ENCODE measurements at places on chromosomes 2 and 18. TPM values are rescaled to one million over a fixed set of nuclear protein-coding genes. Genes with fewer than 3 reads are reported as not detected.

The NDUFB3 gene
- 63.9 TPM for total RNA-seq

The HOXD8 gene
- total RNA-seq, result not detected

The COPS9 gene
- 39.6 TPM for total RNA-seq

The MDH1B gene
- not detected for total RNA-seq

DNA sequence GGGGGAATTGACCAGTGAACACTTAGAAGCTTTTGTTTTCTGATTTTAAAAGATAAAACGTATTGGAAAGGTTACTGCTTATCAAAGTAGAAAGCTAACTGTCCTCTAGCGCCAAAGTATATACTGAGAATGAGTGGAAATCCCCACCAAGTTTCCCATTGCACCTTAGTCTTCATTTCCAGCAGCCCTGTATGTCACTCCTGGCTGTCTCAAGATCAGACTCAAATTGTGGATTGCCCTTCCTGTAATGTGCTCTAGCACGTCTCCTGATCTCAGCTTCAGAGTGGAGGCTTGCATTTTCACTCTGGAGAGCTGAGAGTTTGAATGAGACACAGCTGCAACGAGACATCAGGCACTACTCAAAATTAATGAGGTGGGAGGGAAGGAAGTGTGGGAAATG lies 26.6 kb downstream of the MFF start:
- peaks cover 10% of the 10 kb centered on the region for H3K36me3 ChIP-seq
- H3K27me3 ChIP-seq, result no peaks in the 10 kb centered on the region
- no peak overlapping the region for H3K27ac ChIP-seq
- H3K4me1 ChIP-seq, result no peaks in the 10 kb centered on the region
- no peak overlapping the region for H3K4me3 ChIP-seq

DNA sequence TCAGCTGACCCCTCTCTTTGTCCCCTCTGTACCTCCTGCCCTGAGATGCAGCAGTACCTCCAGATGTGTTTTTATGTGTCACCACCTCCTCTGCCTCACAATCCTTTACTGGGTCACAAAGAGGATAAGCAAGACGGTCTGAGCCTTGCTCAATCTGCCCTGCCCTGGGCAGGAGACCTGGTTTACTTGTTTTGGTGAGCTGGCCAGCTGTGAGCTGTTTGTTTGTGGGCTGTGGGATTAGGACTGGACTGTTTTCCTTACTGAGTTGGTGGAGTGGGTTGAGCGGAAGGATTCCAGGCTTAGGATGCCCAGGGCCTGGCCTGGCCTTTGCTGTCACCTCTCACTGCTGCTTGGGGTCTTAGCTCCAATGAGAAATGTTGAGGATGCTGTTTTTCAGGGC lies 299.5 kb downstream of the SRBD1 start:
- H3K4me1 ChIP-seq, result peaks cover 6% of the 10 kb centered on the region
- DNase-seq, result no peak
- no peak overlapping the region for H3K27ac ChIP-seq
- no peaks in the 10 kb centered on the region for H3K27me3 ChIP-seq

DNA sequence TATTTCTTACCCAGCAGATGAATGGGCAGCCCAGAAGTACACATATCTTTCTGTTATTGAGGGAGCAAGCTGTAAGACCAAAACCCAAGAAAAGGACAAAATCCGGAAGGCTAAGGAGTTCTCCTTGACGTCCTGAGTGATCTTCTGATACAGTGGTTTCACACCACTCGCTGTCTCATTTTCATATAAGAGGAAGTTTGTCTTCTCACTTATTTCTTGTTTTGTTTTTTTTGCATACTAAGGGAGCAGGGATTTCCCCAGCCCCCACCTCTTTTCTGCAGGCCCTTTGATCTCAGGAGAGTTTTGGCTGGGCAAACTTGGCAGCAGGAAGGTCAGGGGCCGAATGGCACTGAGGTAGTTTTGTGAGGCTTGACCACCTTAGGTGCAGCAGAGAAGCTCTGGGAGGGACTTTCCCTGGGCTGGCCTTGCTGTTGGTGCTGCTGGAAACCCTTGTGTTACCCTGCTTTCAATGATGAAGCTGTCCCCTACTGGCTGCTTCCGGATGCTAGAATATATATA lies 13.3 kb downstream of the CHRNA1 start:
- no peak overlapping the region for H3K4me3 ChIP-seq
- H3K27me3 ChIP-seq, result no peaks in the 10 kb centered on the region
